ENCODE measurements at places on chromosomes 3 and 15. TPM values are rescaled to one million over a fixed set of nuclear protein-coding genes. Genes with fewer than 3 reads are reported as not detected.

DNA sequence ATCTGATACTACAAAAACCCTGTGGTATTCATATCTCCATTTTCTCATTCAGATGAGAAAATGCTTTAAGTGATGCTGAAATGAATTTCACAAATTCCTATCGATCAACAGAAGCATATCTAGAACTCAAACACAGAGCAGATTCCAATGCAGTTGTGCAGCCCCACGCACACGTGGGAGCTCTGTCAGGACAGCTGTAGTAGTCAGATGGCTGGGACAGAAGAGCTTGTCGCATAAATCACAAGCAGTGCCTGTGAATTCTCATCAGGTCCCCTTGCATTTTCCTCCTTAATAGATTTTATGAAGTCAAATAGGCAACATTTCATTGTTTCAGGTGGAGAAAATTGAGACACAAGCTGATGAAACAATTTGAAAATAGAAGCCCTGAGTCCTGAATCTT, 792.3 kb downstream of the AGBL1 start:
- no peaks in the 10 kb centered on the region for H3K36me3 ChIP-seq
- no peaks in the 10 kb centered on the region for H3K4me1 ChIP-seq
- H3K4me3 ChIP-seq: no peak overlapping the region
- no peak for DNase-seq
- no peak overlapping the region for H3K27ac ChIP-seq

DNA sequence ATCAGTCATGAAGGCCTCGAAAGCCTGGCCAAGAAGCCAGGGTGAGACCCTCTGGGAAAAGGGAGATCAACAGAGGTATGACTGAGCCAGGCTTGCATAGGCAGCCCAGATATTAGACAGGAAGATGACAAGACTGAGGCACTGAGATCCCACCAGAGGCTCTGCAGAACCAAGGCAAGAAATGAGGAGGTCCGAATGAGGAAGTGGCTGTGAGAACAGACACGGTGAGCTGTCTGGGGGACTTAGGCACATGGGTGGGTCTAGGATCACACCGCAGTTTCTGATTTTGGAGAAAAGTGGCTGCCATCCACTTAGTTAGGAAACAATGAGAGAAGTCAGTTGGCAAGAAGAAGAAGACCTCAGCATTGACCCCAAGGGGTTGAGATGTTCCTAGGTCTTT, 31.5 kb upstream of the PRSS50 start:
- no peak overlapping the region for H3K4me3 ChIP-seq
- DNase-seq: no peak
- H3K4me1 ChIP-seq: no peaks in the 10 kb centered on the region
- H3K27ac ChIP-seq: no peak overlapping the region
- no peaks in the 10 kb centered on the region for H3K27me3 ChIP-seq
- no peaks in the 10 kb centered on the region for H3K36me3 ChIP-seq

- H3K27ac ChIP-seq: no peak overlapping the region
- H3K4me3 ChIP-seq: no peak overlapping the region
- H3K4me1 ChIP-seq: no peaks in the 10 kb centered on the region
- no peaks in the 10 kb centered on the region for H3K27me3 ChIP-seq
Observed at GRCh38 chr3:2567451-2567850, 468.8 kb downstream of the CNTN4 start.

GRCh38 chr3:78963771-78964170, 804.0 kb downstream of the ROBO1 start:
- no peaks in the 10 kb centered on the region for H3K36me3 ChIP-seq
- no peak overlapping the region for H3K4me3 ChIP-seq
- no peak overlapping the region for H3K27ac ChIP-seq
- no peaks in the 10 kb centered on the region for H3K4me1 ChIP-seq
- H3K27me3 ChIP-seq: no peaks in the 10 kb centered on the region
- no peak for DNase-seq

DNA sequence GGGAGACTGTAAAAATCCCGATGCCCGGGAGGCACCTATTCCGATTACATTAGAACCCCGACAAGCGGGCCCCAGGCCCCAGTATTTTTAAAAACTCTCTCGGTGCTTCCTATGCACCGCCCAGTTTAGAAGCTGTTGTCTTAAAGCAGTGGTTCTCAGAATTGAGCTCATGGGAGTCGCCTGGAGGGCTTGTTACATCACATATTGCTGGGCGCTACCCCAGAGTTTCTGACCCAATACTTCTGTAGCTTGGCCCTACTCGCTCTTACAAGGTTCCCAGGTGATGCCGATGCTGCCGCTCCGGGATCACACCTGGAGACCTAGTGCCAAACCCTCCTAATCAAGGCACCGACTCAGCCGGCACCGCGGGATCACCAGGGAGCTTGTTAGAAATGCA, 35.2 kb downstream of the CPN2 start:
- no peak overlapping the region for H3K27ac ChIP-seq
- DNase-seq: no peak
- H3K36me3 ChIP-seq: no peaks in the 10 kb centered on the region

DNA sequence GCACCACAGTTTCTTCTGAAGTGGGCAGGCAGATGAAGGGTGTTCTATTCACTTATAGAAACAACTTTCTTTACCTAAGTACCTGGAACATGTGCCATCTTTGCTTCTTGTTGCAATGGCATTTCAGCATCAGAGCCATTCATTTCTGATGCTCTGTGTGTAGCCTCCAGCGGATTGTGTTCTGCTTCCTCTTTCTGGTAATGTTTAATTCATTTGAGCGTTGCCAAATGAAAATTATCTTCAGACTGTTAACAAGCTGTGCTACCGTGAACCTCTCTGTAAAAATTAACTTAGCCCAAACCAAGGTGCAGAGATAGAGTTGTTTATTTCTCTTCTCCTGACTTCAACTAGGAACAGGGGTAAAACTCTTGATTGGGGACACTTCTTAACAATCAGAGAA, 302.0 kb downstream of the EDEM1 start:
- H3K27me3 ChIP-seq: no peaks in the 10 kb centered on the region
- H3K4me3 ChIP-seq: no peak overlapping the region
- no peaks in the 10 kb centered on the region for H3K36me3 ChIP-seq
- no peak overlapping the region for H3K27ac ChIP-seq

DNA sequence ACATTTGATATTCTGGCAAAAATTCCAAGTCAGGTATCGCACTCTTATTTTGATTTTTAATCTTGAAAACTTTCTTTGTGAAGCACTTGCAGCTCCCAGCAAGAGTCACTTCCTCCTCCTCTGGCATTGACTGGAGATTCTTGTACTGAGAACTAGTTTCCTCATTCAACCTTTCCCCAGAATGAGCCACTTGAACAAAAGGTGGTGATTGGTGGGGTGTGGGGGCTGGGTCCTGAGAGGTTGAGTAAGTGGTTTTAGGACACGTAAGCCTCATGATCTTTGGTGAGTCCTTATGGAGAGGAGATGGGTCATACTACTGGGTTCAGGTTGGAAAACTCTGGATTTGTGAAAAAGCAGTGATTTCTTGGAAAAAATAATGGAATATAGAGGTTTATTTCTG, 32.3 kb upstream of the ONECUT1 start:
- no peaks in the 10 kb centered on the region for H3K4me1 ChIP-seq
- no peaks in the 10 kb centered on the region for H3K36me3 ChIP-seq
- H3K27ac ChIP-seq: no peak overlapping the region
- DNase-seq: no peak
- no peaks in the 10 kb centered on the region for H3K27me3 ChIP-seq
- H3K4me3 ChIP-seq: no peak overlapping the region

DNA sequence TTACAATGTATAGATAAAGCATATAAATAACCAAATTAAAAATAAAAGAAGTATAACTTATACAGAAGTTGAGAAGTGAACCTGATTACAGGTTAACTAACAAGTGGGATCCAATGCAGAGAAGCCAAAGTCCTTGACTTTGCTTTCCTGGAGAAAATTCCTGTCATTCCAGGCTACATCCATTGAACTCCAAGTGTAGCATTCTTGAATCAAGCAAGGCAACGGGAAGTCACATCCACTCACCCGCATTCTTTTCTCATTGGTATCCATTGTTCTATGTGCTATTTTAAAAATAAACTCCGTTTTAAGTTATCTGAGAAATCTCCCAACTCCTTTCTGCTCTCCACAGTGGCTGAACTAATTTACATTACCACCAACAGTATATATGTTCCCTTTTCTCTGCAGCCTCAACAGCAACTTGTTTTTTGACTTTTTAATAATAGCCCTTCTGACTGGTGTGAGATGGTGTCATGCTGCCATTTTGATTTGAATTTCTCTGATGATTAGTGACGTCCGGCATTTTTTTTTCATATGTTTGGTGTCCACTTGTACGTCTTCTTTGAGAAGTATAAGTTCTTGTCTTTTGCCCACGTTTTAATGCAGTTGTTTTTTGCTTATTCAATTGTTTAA, 534.3 kb downstream of the ROBO1 start:
- no peaks in the 10 kb centered on the region for H3K27me3 ChIP-seq
- no peaks in the 10 kb centered on the region for H3K4me1 ChIP-seq
- no peak overlapping the region for H3K4me3 ChIP-seq
- H3K36me3 ChIP-seq: no peaks in the 10 kb centered on the region

- H3K4me3 ChIP-seq: no peak overlapping the region
- no peaks in the 10 kb centered on the region for H3K36me3 ChIP-seq
- H3K27me3 ChIP-seq: no peaks in the 10 kb centered on the region
- no peak overlapping the region for H3K27ac ChIP-seq
- H3K4me1 ChIP-seq: no peaks in the 10 kb centered on the region
- DNase-seq: no peak
Observed at GRCh38 chr3:30747771-30748281, 141.4 kb downstream of the TGFBR2 start.

Gene PLSCR2
- total RNA-seq: not detected

Gene PIF1
- total RNA-seq: 7.1 TPM

Gene GOLGA8T
- total RNA-seq: not detected

Gene PDIA3
- 88.1 TPM for total RNA-seq

Gene AQP9
- total RNA-seq: not detected

Gene PLA2G4E
- not detected for total RNA-seq

Data from Peyer's patch (tissue), 4 donors.